ENCODE measurements at places on chromosomes 3 and 15. TPM values are rescaled to one million over a fixed set of nuclear protein-coding genes. Genes with fewer than 3 reads are reported as not detected.

TUSC7 gene
- total RNA-seq = not detected

SUSD5 gene
- total RNA-seq = 1.9 TPM

- DNase-seq = no peak
Measured at GRCh38 chr3:43862992-43863805, 172.5 kb downstream of the ABHD5 start.

GRCh38 chr3:36905545-36905944 is 39.3 kb downstream of the TRANK1 start:
- no peak for DNase-seq

Measured in heart left ventricle (tissue), 16 donors.